ENCODE measurements at places on chromosomes 7 and 10. TPM values are rescaled to one million over a fixed set of nuclear protein-coding genes. Genes with fewer than 3 reads are reported as not detected.

- DNase-seq = no peak
Measured at GRCh38 chr10:33841678-33842077, 507.2 kb upstream of the NRP1 start.

The TCAF2 gene
- polyA plus RNA-seq = 1.2 TPM

The SPDYE11 gene
- polyA plus RNA-seq = not detected

DNA sequence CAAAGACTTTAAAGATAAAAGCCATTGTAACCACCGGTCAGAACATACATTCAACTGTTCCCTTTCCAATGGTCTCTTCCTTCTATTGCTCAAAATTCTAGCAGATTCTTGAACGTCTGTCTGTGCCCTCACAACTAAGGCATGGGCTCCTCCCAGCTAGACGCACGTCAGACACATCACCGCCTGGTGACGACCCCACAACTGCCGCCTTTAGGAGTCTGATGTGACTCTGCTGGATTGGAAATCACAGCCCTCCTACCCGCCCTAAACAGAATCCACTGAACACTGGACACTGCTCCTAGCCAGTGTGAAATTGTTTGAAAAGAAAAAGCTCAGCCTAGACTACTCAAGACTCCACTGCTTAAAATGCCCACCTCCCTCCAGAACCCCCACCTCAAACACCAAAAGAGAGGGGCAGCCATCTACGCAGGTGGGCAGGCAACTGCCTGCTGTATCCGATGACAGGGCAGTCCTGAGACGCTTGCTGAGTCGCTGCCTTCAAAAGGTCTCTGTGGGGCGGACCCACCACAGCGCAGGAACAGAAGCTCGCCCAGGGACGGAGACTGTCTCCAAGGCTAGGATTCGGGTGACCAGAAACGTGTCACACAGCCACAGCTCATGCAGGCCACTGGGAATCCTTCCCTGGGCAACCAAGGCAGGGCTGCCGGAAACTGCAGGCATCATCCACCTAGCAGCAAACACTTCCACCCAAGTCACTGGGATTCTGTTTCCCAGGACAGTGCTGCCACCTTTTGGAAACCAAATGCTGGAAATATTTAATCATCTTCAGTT lies 34.7 kb downstream of the GSDME start:
- DNase-seq = no peak

GRCh38 chr10:29823553-29824080 lies 188.8 kb upstream of the SVIL start:
- no peak for DNase-seq

- no peak for DNase-seq
Measured at GRCh38 chr7:101870361-101871062, 53.1 kb downstream of the CUX1 start.

DNA sequence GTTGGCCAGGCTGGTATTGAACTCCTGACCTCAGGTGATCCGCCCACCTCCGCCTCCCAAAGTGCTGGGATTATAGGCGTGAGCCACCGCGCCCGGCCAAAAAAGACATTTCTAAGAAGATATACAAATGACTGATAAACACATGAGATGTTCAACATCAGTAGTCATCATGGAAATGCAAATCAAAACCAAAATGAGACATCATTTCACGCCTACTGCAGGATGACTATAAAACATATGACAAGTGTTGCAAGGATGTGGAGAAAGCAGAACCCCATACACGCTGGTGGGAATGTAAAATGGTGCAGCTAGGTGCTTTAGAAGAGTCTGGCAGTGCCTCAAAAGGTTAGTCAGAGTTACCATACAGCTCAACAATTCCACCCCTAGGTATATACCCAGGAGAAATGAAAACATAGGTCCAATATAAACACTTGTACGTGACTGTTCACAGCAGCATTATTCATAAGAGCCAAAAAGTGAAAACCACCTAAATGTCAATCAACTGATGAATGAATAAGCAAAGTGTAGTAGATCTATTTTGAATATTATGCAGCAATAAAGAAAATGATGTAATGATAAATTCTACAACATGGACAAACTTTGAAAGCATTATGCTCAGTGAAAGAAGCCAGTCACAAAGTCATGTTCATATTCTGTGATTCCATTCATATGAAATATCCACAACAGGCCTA lies 24.5 kb downstream of the TMEM209 start:
- no peak for DNase-seq

The TMEM130 gene
- not detected for polyA plus RNA-seq

- no peak for DNase-seq
Measured at GRCh38 chr7:35967366-35968139, 166.7 kb downstream of the SEPTIN7 start.

The ASZ1 gene
- polyA plus RNA-seq = not detected

GRCh38 chr7:75856536-75856935 lies 22.3 kb upstream of the RHBDD2 start:
- DNase-seq = no peak

DNA sequence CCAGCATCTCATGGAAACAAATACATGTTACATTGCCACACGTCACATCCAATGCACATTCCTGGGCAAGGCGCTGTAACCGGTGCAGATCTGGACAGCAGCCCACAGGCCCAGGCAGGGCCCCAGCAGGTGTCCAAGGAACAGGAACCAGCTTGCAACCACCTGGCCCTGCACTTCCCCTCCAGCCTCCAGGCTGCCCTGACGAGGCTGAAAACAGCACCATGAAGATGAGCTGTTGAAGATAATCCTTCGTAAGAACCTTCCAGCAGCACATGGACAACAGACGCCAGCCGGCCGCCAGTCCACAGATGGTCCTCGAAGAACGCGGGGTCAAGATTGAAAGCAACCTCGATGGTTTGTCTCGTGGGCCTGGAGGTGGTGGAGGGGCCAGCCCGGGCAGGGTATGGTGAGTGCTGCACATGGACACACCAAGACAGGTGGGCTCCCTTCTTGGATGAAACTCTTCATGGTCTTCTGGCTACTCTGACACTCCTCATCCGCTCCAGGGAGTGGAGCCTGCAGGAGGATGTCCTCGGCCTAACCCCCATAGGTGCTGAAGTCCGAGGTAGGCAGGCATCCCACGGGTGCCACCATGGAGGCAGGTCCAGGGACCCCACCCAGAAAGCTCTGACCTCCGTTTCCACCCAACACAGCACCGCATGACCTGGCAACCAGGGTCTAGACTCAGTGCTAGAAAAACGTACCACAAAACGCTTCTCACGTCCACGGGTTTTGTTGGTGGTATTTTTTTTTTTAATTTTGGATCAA lies 22.9 kb downstream of the PDGFA start:
- DNase-seq = peak; percentile 65

DNA sequence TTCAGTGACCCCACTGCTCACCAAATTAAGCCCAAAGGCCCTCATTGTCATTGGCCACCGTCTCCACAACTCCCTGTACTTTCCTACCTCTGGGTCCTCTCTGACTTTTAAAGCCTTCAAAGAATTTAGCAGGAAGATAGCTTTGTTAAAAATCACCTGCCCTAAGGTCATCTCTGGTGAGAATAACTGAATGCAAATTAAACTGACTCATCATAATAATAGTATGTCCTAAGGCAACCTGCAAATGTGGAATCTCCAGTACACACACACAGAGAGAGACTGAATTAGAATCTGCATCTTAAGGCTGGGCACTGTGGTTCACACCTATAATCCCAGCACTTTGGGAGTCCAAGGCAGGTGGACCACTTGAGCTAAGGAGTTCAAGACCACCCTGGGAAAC lies 24.1 kb downstream of the OAT start:
- DNase-seq = no peak

The LRRC4 gene
- 0.60 TPM for polyA plus RNA-seq

The SUN3 gene
- polyA plus RNA-seq = not detected

The WNT8B gene
- polyA plus RNA-seq = not detected

DNA sequence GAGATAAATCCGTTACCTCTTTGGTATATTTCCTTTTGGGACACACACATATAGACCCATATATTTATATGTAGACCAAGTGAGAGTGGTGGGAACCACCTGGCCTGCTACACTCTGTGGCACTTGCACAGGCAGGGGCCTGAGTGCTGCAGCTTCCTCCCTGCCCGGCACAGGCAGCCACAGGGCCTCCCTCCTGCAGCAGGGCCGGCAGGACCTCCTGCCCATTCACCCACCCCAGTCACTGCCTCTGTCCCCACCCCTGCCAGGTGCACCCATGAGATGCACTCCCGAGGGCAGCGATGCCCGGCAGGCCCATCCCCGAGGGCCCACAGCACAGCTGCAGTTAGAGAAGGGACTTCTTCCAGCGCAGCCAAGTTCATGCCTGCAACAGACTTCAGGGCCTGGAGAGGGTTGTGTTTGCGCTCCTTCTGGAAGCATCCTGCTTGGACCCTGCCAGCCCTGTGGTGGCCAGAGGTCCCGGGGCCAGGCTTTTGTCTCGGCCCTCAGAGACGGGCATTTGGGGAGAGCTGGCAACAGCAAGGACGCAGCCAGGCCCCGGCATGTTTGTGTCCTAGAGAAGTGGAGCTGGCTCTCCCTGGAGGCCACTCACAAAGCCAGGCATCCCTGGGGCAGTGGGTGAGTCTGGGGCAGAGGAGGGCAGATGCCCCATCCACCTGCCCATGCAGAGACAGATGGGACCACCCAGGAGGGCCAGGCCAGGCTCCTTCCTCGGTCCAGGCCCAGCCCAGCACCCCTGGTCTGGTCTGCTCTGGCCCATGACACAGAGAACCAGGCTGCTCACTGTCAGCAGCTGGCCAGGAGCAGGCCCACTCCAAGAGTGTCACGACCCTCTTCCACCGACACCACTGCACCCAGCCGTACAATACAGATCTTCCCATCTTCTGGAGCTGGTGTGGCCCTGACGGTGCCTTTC lies 41.4 kb downstream of the PWWP2B start:
- DNase-seq = no peak

The RAB19 gene
- 8.2 TPM for polyA plus RNA-seq

The MRLN gene
- not detected for polyA plus RNA-seq

The PURB gene
- 4.2 TPM for polyA plus RNA-seq

GRCh38 chr7:116672596-116673456 lies 830 bp downstream of the MET start:
- peak; percentile 68 for DNase-seq

DNA sequence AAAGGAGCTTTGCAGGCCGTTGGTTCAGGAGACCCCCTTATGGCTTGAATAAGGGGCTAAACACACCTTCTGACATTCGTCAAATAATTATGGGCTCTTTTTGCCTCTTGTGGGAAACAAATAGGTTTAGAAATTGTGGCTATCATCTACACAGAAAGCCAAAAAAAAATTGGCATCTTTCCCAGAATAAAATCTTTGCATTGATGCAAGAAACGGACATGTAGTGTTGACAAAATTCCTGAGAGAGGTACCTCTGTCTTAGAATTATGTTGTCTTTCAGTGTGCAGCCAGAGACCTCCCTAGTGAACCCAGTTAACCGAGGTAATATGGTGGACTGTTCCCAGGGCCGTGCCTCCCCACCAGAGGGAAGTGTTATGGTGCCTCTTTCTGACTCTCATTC lies 283.9 kb downstream of the SDHAF3 start:
- DNase-seq = no peak

GRCh38 chr7:132141109-132141508 lies 435.2 kb downstream of the PLXNA4 start:
- no peak for DNase-seq

The SHLD2 gene
- 27.0 TPM for polyA plus RNA-seq

- peak; percentile 81 for DNase-seq
Measured at GRCh38 chr10:84540617-84541288, 212.4 kb downstream of the CCSER2 start.

- DNase-seq = no peak
Measured at GRCh38 chr10:77478962-77479359, 158.6 kb downstream of the KCNMA1 start.

GRCh38 chr7:64834989-64835388 lies 40.8 kb downstream of the ZNF138 start:
- no peak for DNase-seq

- DNase-seq = no peak
Measured at GRCh38 chr10:45553613-45554012, 119.0 kb downstream of the ZFAND4 start.

DNA sequence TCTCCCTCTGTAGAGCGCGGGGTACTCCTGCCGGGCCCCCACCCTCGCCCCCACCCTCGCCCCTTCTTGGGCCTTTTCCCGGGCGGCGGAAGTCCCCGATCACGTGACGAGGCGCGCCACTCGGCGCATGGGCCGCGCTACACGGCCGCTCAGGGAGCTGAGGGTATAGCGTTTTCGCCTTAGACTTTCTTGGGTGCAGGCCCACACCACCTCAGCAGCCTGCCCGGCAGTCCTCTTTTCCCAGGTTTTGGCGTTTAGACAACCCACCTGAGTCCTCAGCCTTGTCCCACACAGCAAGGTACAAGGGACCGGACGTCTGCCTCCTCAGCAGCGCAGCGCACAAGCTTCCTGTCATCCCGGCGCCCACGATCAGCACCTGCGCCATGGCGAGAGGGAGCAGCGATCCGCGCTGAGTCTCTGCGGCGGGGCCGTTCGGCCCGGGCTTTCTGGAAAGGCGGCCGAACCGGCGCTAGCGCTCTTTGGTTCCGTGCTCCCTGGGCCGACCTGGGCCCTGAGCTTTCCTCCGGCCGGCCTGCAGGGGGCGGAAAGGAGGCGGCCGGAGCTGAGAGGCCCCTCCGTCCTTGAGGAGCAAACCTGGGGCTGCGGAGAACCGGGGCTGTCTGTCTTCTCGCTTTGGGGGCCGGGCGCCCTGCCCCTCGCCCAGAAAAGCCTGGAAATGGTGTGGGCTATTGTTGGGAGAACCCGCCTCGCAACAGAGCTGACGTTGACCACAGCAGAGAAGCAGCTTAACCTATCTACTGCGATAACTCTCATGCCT lies at the start of gene RNLS:
TSS of gene RNLS (minus strand) at position 513 of the 778 bp plus-strand sequence.
- DNase-seq = peak; percentile 87

The GIMAP1 gene
- polyA plus RNA-seq = 1.6 TPM

The GLCCI1 gene
- 1.4 TPM for polyA plus RNA-seq

DNA sequence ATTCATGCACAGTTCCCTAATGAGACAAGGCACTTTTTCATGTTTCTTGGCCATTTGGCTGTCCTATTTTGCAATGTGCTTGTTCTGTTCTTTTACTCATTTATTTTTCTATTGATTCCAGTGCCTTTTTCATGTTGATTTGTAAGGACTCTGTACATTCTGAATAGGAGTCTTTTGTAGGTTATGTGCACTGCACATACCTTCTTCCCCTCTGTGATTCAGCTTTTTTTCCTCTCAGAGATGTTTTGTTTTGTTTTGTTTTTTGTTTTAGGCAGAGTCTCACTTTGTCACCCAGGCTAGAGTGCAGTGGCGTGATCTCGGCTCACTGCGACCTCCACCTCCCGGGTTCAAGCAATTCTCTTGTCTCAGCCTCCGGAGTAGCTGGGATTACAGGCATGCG lies 59.7 kb downstream of the KCNH2 start:
- DNase-seq = no peak

The CCDC172 gene
- not detected for polyA plus RNA-seq

GRCh38 chr7:2273866-2274265 lies 31.8 kb downstream of the NUDT1 start:
- DNase-seq = no peak

GRCh38 chr7:131363719-131364118 lies 36.0 kb downstream of the MKLN1 start:
- DNase-seq = no peak

DNA sequence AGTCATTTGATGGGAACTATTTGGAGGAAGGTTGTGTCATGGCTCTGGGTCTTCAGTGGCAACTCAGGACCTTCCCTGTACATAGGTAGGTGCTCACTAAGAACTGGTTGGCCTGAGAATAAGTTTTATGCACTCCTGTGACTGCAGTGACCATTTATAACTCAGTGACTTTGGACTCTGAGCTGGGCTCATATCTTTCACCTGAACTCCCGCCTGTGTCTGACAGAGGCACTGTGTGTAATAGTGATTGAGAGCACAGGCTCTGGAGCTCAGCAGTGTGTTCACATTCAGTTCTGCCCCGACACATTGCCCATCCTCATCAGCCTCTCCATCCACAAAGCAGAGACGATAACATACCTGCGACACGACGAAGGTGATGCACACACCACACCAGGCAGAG lies 34.6 kb upstream of the VIPR2 start:
- DNase-seq = no peak

GRCh38 chr10:102120991-102121738 lies 997 bp upstream of the LDB1 start:
- DNase-seq = peak; percentile 96

Data from sigmoid colon (tissue), 7 donors.